Fibroblast of villous mesenchyme (primary cell): ENCODE measurements at places on chromosomes 11 and 22. TPM values are rescaled to one million over a fixed set of nuclear protein-coding genes. Genes with fewer than 3 reads are reported as not detected.

MS4A15 gene
- total RNA-seq: not detected in 2 replicates

CLMP gene
- 115 and 147 TPM in 2 replicates for total RNA-seq

HEPN1 gene
- total RNA-seq: not detected in 2 replicates

LRRC74B gene
- not detected in 2 replicates for total RNA-seq

ISX gene
- total RNA-seq: not detected in 2 replicates

TNNT3 gene
- total RNA-seq: not detected in 2 replicates

TCIRG1 gene
- total RNA-seq: 134 and 152 TPM in 2 replicates

RHOD gene
- 12.5 and 13.9 TPM in 2 replicates for total RNA-seq

GVQW3 gene
- 1.7 and 4.2 TPM in 2 replicates for total RNA-seq

NXPE2 gene
- total RNA-seq: not detected in 2 replicates

ADM gene
- total RNA-seq: 536 and 925 TPM in 2 replicates

MIOX gene
- total RNA-seq: 0.32 TPM in 1 of 2 replicates, not detected in the other

FGF19 gene
- total RNA-seq: not detected in 2 replicates

CYTH4 gene
- total RNA-seq: under 0.01 TPM in 2 replicates

FAM181B gene
- total RNA-seq: under 0.01 TPM in 1 of 2 replicates, not detected in the other

SYT13 gene
- total RNA-seq: not detected in 2 replicates

FGF4 gene
- not detected in 2 replicates for total RNA-seq

ABCC8 gene
- not detected in 2 replicates for total RNA-seq

HTR3B gene
- total RNA-seq: not detected in 2 replicates

LARGE1 gene
- 13.4 and 15.5 TPM in 2 replicates for total RNA-seq

MIAT gene
- 0.97 and 1.3 TPM in 2 replicates for total RNA-seq

ANO9 gene
- not detected in 2 replicates for total RNA-seq

TTC36 gene
- total RNA-seq: 0.97 and 1.7 TPM in 2 replicates

APOBEC3C gene
- total RNA-seq: 11.9 and 16.4 TPM in 2 replicates

TLCD5 gene
- 7.4 and 10.8 TPM in 2 replicates for total RNA-seq

DDTL gene
- total RNA-seq: 2.3 and 3.0 TPM in 2 replicates

MTFP1 gene
- total RNA-seq: 10.8 and 11.3 TPM in 2 replicates

CNTF gene
- 2.2 and 2.9 TPM in 2 replicates for total RNA-seq

RAG2 gene
- total RNA-seq: not detected in 2 replicates

OR4A16 gene
- not detected in 2 replicates for total RNA-seq

DRD4 gene
- total RNA-seq: not detected in 2 replicates

MMP12 gene
- total RNA-seq: 3.0 and 3.5 TPM in 2 replicates

FOLH1 gene
- total RNA-seq: not detected in 2 replicates

JHY gene
- 4.5 and 5.2 TPM in 2 replicates for total RNA-seq

LARGE2 gene
- not detected in 2 replicates for total RNA-seq

POTEH gene
- total RNA-seq: not detected in 2 replicates

OR52E8 gene
- not detected in 2 replicates for total RNA-seq

TRPT1 gene
- total RNA-seq: 32.4 and 33.2 TPM in 2 replicates

VWCE gene
- 1.3 and 2.2 TPM in 2 replicates for total RNA-seq

PAMR1 gene
- 416 and 493 TPM in 2 replicates for total RNA-seq

NLRP6 gene
- not detected in 2 replicates for total RNA-seq

ARHGAP20 gene
- total RNA-seq: 4.2 and 7.3 TPM in 2 replicates
